ENCODE measurements at places on chromosomes 4 and X. TPM values are rescaled to one million over a fixed set of nuclear protein-coding genes. Genes with fewer than 3 reads are reported as not detected.

DNA sequence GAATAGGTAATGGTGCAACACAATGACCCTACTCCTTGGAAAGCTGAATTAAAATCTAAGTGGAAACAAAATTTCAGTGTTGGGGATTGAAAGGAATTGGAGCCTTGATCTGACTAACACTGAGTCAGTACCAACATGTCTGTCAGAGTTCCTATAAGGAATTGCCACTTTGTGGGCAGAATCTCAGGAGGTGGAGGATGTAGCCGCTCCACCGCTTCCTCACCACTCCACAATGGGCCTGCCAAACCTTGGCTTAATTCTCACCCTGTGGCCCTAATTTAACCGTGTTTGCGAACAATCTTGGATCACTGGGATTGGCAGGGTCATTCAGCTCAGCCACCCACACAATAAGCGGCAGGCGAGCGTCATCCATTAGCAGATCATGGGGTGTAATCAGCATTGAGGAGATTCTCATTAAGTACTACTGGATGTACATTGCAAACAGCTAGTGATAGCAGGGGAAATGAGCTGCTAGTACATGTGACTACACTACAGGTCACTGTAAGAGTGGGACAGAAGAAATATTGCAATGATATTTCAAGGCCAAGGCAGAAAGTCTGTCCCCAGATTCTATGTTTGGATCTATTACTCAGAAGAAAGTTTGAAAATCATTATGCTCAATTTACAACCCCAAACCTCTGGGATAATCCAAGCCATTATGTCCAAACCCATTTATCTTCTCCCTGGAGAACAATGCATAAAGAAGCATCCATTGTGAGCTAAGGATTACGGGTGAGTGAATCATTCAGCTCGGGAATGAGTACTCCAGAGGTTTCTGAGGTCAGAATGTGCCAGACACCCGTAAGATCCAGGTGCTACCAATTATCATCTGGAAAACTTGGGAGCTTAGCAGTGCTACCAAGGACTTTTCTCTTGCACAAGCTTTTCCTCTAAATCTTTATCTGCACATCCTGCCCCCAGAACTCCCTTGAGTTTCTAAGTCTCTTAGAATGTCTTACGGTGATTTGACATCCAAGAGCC lies 5.8 kb downstream of the SRPX start:
- no peak for DNase-seq

- no peak for DNase-seq
Observed at GRCh38 chr4:81404294-81404693, 67.4 kb downstream of the RASGEF1B start.

DNA sequence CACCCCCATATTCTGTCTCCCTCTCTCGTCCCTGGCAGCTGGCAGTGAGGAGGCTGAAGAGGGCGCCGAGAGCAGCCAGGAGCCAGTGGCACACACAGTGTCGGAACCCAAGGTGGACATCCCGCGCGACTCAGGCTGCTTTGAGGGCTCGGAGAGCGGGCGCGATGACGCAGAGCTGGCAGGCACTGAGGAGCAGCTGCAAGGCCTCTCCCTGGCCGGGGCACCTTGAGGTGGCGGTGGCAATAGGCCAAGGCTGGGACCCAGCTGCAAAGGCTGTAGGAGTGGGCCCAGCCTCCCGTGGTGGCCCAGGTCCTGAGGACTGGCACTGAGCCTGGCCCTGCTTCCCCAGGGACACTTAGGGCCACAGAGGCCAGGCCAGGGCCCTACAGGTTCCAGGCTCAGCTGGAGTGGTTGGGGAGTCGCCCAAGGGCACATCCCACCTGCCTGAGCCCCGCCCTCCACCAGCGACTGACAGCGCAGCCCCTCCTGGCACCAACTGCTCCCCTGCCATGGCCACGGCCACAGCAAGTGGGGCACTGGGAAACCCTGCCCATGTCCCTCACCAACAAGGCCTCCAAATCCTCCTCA lies 13.9 kb downstream of the SASH3 start:
- DNase-seq, result no peak

The FAM47B gene
- not detected for total RNA-seq

The BTC gene
- not detected for total RNA-seq

DNA sequence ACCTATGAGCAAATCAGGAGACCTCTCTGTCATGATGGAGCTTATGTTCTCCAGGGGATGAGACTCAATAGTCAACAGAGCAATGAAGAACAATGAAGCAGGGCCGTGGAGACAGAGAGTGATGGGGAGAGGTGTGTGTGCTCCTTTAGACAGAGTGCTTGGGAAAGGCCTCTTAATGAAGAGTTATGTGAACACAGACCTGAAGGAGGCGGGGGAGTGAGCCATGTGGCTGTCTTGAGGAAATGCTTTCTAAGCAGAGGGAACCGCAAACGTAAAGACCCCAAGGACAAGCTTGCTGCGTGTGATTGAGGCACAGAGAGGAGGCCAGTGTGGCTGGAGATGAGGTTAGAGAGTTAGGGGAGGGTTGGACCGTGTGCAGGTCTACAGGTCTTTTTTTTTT lies 53.1 kb downstream of the CHRNA9 start:
- DNase-seq, result no peak

The ELF4 gene
- total RNA-seq, result 28.2 TPM
